ENCODE measurements at places on chromosomes 2 and 18.
A peak's percentile ranks its signal among the peaks of the same experiment; 100 is the strongest.

DNA sequence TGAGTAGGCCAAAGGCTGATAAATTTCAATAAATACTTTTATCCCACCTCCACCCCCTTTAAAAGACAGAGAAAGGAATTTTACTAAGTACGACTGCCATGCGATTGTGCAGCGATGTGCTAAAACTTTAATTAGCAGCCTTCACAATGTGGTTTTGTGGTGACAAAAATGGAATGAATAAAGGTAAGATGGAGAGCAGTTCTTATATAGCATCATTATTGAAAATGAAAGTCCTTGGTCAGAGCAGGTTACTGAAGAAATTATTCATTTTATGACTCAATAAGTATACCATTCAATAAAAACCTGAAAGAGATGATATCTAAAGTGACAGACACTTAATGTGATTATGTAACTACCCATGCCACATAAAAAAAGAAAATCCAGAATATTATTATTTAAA, 33.2 kb upstream of the MTIF2 start:
- no peak for DNase-seq

DNA sequence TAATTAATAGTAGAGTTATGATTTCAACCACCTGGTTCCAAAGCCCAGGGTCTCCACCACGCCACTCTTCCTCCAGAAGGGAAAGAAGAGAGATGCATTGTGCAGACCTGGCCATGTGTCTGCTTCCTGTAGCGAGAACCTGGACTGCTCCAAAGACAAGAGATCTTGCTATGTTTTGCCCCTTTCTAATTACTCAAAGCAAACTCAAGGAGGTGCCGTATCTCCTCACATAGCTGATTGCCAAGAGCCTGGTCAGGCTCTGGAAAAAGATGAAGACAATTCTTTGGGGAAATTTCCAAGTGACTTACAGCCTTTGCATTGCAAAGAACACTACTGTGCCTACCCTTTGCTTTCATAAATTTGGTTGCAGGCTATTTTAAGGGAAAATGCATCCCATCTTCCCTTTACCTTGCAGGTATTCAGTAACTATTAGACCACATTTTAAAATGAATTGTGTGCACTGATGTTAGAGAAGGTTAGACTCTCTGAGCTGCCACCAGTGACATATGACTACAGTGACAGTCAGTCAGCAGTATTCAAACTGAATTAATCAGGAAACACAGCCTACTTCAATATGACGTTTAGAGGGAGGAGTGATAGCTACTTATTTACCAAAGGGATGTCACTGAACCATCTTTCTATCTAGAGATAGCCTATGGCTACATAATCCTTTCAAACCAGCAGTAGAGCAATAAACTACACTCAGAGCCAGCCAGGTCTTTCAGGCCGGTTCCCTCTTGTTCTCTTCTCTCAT, 842.1 kb upstream of the FANCL start:
- no peak for DNase-seq

DNA sequence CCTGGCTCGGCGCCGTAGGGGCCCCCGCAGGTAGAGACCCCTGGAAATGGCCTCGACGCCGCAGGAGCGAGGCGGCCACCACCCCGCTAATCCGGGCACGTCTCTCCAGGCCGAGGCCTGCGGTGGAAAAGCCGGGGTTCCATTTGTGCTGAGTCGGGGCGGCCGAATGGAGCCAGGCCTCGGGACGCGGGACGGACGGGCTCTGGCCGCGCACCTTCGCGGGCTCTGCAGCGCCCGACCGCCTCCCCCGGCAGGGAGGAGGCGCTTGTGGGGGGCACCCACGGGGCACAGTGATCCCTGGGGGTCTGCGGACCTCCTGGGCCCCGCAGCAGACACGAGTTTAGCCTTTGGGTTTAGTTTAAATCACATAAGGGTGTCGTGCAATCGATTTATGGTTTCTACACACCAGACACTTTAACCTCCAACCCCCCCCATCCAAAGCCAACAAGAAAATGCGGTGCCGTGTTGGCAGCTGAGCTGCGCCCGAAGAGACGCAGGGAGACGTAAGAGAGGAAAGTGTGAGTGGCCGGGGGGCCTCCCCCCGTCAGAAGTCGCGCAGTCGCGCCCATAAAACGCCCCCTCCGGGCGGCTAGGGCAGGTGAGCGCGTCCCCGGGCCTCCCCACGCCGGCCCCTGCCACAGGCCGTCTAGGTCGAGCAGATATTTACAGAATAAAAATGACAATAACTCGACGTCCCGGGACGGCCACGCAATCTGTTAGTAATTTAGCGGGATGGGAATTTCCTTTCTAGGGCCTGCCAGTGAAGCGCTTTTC, 1.0 kb upstream of the NFATC1 start:
- peak; percentile 67 for DNase-seq

DNA sequence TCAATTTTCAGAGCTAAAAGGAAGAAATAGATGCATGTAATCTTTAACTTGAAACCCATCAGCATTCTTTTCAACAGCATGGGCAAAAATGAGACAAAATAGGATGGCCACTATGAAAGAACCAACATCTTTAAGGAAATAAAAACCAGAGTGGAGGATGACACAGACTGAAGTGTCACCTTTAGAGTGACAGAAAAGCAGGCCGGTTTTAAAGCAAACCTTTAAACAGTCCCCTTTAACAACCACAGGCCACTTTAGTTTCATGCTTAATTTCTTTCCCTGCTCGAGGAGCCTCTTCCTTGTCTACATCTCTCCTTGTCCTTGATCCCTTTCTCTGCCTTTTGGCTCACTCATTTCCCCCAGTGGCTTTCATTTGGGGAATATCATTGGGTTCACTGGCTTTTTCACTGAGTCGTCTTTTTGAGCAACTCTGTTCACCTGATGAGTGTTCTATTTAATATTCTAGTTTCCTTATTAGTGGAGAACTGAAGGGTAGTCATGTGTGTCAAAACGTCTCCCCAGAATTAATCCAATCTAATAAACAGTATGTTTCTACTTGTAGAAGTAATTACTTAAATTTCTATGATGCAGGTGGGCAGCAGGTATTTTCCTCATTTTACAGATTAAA, 72.5 kb downstream of the DOCK10 start:
- DNase-seq = no peak

- DNase-seq = no peak
These were observed 119.3 kb upstream of the TWIST2 start for GRCh38 chr2:238728330-238729260.

GRCh38 chr2:5594249-5594695, 97.9 kb upstream of the SOX11 start:
- DNase-seq = no peak

GRCh38 chr2:177324797-177325196, 60.3 kb upstream of the NFE2L2 start:
- no peak for DNase-seq

GRCh38 chr18:13368080-13368813, 149.7 kb downstream of the LDLRAD4 start:
- DNase-seq = no peak

GRCh38 chr2:227861011-227861410, 10.4 kb upstream of the DAW1 start:
- no peak for DNase-seq

DNA sequence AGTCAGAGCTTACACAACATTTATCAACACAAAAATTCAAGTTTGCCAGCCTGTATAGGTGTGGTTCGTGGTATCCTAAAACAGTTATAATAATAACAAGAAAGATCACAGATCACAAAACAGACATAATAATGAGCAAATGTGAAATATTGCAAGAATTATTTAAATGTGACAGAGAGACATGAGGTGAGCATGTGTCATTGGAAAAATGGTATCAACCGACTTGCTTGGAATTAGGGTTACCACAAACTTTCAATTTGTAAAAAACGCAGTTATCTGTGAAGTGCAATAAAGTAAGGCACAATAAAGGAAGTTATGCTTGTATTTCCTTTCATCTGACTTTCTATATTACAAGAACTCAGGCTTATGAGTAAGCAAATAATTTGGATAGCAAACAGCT, 116.8 kb downstream of the IKZF2 start:
- no peak for DNase-seq

- no peak for DNase-seq
These were observed 136.6 kb upstream of the SEC11C start for GRCh38 chr18:59002974-59003594.

- no peak for DNase-seq
These were observed 150.8 kb downstream of the CCDC85A start for GRCh38 chr2:56334622-56335021.

GRCh38 chr18:23352042-23352441, 101.0 kb upstream of the RIOK3 start:
- DNase-seq = no peak

DNA sequence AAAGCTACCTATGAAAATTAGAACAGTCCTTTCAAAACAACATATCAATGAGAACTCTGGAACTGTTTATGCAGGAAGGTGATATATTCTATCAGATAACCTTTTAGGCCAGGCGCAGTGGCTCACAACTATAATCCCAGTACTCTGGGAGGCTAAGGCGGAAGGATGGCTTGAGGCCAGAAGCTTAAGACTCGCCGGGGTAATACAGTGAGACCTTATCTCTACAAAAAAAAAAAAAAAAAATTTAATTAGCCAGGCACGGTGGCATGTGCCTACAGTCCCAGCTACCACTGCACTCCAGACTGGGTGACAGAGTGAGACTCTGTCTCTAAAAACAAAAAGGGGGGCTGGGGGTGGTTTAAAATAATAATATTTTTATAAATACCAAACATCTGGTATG, 77.9 kb downstream of the OSBPL1A start:
- no peak for DNase-seq

DNA sequence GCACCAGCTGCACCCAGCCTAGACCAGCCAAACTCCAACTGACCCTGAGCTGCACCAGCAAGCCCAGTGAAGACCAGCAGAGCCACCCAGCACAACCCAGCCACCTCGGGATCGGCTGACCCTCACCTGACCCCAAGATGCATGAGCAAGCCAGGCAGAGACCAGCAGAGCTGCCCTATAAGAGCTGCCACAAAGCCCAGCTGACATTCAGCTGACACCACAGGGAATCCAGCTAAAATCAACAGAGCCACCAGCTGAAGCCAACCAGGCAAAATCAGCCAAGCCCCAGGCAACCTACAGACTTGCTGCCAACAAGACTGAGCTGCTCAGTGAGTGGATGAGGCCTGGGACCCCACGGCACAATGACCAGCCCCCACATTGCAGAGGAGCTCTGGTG, 54.6 kb downstream of the CYP27C1 start:
- no peak for DNase-seq
